ENCODE measurements at places on chromosomes 3 and 15. TPM values are rescaled to one million over a fixed set of nuclear protein-coding genes. Genes with fewer than 3 reads are reported as not detected.

- no peak for DNase-seq
Measured at GRCh38 chr3:151491525-151491924, 30.7 kb upstream of the IGSF10 start.

DNAJA4 gene
- total RNA-seq: not detected

GRCh38 chr3:62809369-62809768 lies 65.8 kb downstream of the CADPS start:
- DNase-seq: no peak

DNA sequence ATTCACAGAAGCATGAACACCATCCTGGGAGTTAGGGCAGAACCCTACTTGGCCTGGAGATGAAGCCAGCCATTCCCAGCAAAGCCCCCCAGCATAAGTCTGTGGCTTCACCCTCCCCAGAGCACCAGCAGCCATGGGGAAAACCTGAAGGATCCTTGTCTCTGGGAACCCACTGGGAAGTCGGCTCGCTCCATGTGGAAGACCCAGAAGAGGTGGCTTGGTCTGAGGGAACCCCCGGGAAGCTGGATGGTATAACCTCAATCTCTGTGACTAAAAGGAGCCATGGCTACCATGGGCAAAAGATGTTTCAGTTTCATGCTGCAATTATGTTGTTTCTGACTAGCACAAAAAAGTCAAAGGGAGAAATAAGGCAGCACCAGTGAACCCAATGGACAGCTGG lies 11.8 kb upstream of the RPUSD3 start:
- no peak for DNase-seq

LRRC31 gene
- 0.98 TPM for total RNA-seq

TUSC7 gene
- total RNA-seq: not detected

TMC3 gene
- not detected for total RNA-seq

DNA sequence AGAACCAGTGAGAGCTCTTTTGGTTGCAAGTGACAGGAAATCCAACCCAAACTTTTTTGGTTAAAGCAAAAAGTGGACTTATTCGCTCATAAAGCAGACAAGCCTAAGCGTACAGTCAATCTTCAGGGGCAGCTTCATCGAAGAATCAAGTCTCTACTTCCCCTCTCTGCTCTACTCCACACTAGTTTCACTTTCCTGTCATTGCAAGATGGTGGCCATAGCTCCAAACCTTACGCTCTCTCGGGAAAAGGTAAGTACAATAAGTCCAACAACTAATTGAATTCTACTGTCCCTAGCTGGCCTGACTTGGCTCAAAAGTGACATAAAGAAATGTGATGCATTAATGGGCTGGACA lies 24.9 kb upstream of the ZNF710 start:
- no peak for DNase-seq

POLQ gene
- total RNA-seq: 1.7 TPM
